Forelimb muscle (tissue), 1 donor: ENCODE measurements at places on chromosomes 16 and 17. TPM values are rescaled to one million over a fixed set of nuclear protein-coding genes. Genes with fewer than 3 reads are reported as not detected.

The CIAPIN1 gene
- polyA plus RNA-seq = 65.4 TPM

DNA sequence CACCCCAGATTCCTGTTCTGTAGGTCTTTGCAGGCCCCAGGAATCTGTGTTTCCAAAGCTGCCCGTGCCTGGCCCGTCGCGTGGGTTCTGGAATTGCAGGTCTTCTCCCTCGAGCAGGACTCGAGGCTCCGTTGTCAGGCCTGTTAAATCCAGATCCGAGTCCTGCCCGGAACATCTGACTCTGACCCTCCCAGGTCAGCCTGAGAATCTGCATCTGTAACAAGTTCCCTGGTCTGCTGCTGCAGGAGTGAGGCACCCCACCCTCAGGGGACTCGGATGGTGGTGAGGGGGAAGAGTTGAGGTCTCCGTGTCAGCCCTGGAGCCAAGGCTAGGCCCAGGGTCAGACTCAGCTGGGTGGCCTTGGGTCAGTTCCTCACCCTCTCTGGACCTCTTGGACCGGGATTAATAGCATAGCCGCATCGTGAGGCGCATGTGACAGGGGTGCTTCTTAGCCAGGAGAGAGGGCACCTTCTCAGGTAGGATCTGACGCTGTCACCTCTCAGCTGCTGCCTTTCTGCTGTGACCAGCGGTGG lies 8.8 kb downstream of the SPIRE2 start:
- DNase-seq = no peak

DNA sequence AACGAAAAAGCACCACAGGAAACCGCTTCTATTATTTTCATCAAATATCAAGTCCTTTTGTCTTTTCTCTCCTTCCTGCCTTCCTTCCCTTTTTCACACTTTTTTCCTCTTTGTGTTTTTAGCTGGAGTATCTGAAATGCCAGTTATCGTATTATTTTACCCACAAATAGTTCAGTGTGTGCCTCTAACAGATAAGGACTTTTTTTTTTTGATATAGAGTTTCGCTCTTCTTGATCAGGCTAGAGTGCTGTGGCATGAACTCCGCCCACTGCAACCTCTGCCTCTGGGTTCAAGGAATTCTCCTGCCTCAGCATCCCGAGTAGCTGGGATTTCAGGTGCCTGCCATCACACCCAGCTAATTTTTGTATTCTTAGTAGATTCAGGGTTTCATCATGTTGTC lies 10.7 kb downstream of the DNAAF1 start:
- DNase-seq = no peak

- DNase-seq = no peak
These were observed 354.0 kb downstream of the XYLT1 start for GRCh38 chr16:17116595-17117322.

DNA sequence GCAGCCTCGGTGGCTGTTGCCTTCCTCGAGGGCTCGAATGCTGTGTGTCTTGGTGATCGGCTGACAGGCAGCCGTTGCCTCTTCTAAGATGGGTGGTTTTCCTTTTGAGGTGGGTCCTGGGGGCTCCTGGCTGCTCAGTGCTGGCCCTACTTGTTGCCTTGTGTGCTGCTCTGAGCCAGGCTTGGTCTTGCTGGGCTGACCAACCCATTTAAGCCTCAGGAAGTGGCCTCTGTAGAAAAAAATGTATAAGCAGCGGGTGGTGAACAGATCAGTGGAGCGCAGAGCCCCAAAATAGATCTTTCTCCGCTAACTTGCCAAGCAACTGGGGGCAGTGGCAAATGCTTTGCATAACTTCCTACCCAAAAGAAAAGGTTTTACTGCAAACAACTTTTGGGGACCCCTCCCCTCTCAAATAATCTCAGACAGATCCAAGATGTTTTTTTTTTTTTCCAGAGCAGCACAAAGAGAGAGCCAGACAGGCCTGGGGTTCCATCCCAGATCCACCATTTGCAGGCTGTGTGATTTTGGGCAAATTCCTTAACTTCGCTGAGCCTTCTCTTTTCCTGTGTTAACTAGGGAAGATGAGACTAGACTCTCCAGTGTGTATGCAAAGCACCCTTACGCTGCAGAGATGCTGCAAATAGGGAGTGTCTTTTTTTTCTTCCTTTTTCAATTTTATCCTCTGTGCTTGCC lies 42.5 kb downstream of the PLCG2 start:
- DNase-seq = no peak

The CCDC78 gene
- polyA plus RNA-seq = 1.5 TPM

DNA sequence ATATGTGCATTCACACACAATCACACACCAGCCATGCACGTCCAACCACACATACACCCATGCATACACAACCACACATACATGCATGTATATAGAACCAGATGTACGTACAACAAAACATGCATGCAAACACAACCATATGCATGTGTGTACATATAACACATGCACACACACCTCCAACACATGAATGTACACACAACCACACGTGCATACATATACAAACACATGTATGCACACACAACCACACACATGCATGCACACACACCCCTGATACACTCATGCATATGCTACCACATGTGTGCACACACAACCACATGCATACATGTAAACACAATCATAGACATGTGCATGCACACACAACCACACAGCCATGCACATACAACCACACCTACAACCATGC lies 52.0 kb upstream of the SDK2 start:
- DNase-seq = no peak

- DNase-seq = no peak
These were observed 10.0 kb downstream of the LRRC36 start for GRCh38 chr16:67336648-67337047.

- DNase-seq = no peak
These were observed 46.7 kb downstream of the HAPSTR1 start for GRCh38 chr16:9138021-9138680.
